ENCODE measurements at places on chromosomes 3 and 15.

DNA sequence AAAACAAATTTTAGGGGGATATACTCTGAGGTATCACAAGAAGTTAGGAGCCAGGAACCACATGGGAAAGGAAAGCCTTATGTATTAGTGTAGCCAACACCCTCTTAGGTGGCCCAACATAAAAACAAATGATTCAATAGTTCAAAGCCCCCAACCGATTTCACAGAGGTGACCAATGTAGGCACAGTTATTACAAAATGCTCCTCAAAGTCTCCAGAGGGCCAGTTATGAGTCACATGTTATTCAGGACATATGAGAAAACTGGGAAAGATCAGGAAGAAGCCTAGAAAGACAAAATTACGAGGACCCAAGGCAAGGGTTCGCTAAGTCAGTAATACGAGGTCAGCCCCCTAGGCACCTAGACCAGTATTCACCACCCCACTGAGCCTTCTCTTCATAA lies 29.9 kb upstream of the FBN1 start:
- H3K4me3 ChIP-seq: no peak overlapping the region
- H3K36me3 ChIP-seq: no peaks in the 10 kb centered on the region
- no peaks in the 10 kb centered on the region for H3K27me3 ChIP-seq
- no peaks in the 10 kb centered on the region for H3K4me1 ChIP-seq
- no peak overlapping the region for H3K27ac ChIP-seq

DNA sequence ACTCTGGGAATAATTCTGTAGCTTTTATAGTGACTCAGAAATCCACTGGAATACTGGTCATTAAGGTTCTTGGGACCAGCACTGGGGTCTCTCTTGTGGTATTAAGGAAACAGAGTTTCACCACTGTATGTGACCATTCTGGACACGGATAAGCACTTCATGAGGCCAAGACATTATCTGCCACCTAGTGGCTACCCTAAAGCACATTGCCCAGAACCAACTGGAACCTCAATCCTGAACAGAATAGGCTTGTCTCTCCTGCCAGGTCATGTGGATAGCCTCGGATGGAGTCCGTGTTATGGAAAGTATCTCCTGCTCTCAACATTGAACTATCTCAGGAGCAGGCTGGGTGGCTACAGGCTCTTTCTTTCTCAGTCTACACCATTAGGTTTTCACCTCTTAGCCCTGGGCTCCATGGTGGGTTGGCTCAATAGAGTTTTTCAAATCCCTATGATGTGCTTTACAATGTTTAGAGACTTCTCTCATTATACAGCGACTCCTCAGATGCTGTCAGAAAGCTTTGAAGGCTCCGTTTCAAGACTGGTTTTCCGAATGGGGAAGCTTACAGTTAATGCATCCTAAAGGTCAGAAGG lies 167.6 kb upstream of the ST8SIA2 start:
- H3K4me3 ChIP-seq: no peak overlapping the region
- 0 out of 2 replicates have a peak, but pooled peaks cover 4% of the 10 kb centered on the region for H3K36me3 ChIP-seq
- DNase-seq: peak; percentile 45

- no peaks in the 10 kb centered on the region for H3K27me3 ChIP-seq
- no peak overlapping the region for H3K27ac ChIP-seq
- no peak overlapping the region for H3K4me3 ChIP-seq
- no peak for DNase-seq
- peaks cover 2% of the 10 kb centered on the region for H3K4me1 ChIP-seq
Measured at GRCh38 chr3:119324899-119325298, 30.7 kb downstream of the ARHGAP31 start.

DNA sequence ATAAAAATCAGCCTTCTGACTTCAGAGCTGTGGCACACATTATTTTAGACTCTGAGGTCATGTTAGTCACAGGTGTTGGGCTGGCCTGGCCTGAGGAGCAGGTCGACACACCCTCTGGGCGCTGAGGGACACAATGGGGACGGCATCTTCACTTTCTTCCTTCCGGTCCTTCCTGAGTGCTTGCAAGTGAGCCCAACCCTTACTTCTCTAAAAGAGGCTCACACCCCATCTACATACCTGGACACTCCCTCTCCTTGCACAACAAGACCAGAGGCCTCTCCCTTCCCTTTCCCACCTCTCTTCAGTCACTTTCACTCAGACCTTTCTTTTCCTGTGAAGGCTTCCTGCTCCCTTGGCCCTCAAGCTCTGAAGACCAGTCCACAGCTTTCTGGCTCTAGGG lies 85.4 kb downstream of the XXYLT1 start:
- no peak overlapping the region for H3K27ac ChIP-seq
- H3K27me3 ChIP-seq: no peaks in the 10 kb centered on the region
- H3K36me3 ChIP-seq: peaks cover 4% of the 10 kb centered on the region
- H3K4me1 ChIP-seq: peaks cover 21% of the 10 kb centered on the region

GRCh38 chr3:172210355-172210754 lies 171.0 kb downstream of the FNDC3B start:
- H3K4me1 ChIP-seq: no peaks in the 10 kb centered on the region
- no peaks in the 10 kb centered on the region for H3K27me3 ChIP-seq
- no peak overlapping the region for H3K27ac ChIP-seq
- peaks cover 11% of the 10 kb centered on the region for H3K36me3 ChIP-seq
- no peak overlapping the region for H3K4me3 ChIP-seq
- no peak for DNase-seq

GRCh38 chr3:105747696-105748095 lies 121.1 kb downstream of the CBLB start:
- no peak overlapping the region for H3K4me3 ChIP-seq
- DNase-seq: no peak
- H3K4me1 ChIP-seq: no peaks in the 10 kb centered on the region
- H3K27me3 ChIP-seq: no peaks in the 10 kb centered on the region
- H3K27ac ChIP-seq: no peak overlapping the region
- H3K36me3 ChIP-seq: peaks cover 6% of the 10 kb centered on the region

DNA sequence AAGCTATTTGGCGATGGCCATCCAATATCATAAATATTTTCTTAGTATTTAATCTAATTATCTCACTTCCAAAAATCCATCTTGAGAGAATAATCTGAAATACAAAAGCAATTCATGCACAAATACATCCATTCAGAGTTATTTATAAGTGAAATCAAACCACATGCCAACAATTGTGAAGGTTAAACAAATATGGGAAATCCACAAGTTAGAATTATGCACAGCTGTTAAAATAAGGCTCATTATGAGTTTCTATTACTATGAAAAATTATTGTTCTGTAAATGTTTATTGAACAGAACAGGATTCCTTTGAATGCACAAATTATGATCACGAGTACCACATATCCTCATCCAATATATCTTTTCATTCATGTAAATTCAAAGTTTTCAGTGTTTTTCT lies 267.7 kb downstream of the PLOD2 start:
- no peak overlapping the region for H3K27ac ChIP-seq
- no peak for DNase-seq
- no peak overlapping the region for H3K4me3 ChIP-seq
- H3K4me1 ChIP-seq: no peaks in the 10 kb centered on the region

GRCh38 chr3:45868213-45868612 lies 18.1 kb upstream of the CCR9 start:
- no peaks in the 10 kb centered on the region for H3K27me3 ChIP-seq
- no peaks in the 10 kb centered on the region for H3K4me1 ChIP-seq
- DNase-seq: no peak
- H3K27ac ChIP-seq: no peak overlapping the region
- H3K36me3 ChIP-seq: no peaks in the 10 kb centered on the region

DNA sequence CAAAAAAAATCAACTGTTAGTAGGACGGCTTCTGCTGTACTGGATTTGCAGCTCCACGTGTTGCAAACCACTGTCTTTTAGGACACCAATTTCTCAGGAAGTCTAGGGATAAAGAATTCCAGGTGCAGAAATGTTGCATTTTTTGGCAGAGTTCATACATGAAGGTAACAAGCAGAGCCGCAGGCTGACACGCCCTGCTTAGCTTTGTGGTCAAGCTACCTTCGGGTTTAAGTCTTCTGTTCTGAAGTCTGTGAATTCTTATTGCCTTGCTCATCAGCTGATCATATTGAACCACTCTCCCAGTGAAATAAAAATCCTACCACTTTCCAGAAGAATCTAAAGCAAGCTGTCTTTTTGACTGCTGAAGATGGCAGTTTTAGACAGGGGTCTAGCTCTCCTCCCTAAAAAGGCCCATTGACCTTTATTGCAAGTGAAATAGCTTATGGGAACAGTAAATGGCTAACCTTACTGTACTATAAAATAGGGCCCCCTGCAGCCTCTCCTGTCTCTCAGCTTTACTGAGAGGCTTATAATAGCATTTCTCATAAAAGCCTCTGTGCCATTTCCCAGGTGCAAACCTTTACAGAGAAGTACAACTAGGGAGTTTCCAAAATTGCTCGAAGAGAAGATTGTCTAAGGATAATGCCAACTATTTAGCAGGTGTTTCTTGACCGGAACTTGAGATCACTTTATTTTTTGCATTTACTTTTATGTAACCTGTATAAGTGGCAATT lies 262.2 kb upstream of the IL12A start:
- no peak overlapping the region for H3K4me3 ChIP-seq
- H3K36me3 ChIP-seq: no peaks in the 10 kb centered on the region
- no peak for DNase-seq
- no peak overlapping the region for H3K27ac ChIP-seq
- H3K27me3 ChIP-seq: no peaks in the 10 kb centered on the region
- H3K4me1 ChIP-seq: no peaks in the 10 kb centered on the region

- H3K27me3 ChIP-seq: no peaks in the 10 kb centered on the region
- H3K36me3 ChIP-seq: peaks cover 27% of the 10 kb centered on the region
- H3K4me1 ChIP-seq: no peaks in the 10 kb centered on the region
- no peak for DNase-seq
- H3K27ac ChIP-seq: no peak overlapping the region
Measured at GRCh38 chr3:3860235-3860634, 61.0 kb downstream of the LRRN1 start.

DNA sequence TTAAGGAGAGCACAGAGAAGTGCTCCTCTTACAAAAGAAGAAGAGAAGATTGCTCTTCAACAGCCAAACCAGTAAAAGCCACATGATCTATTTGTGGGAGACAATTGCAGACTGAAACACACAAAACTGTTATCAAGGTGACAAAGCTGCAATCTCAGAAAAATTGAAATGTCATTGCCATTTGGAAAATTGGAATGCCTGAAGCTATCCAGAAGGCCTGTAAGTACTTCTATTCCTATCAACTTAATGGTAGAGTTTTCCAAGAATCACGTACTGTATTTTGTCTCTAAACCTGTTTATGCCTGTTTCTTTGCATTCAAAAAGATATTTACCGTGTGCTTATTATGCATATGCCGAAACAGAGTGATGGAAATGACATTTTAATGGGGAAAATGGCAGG lies 204.7 kb downstream of the GREM1 start:
- H3K27ac ChIP-seq: no peak overlapping the region
- H3K4me1 ChIP-seq: 0 out of 2 replicates have a peak, but pooled peaks cover 4% of the 10 kb centered on the region
- H3K36me3 ChIP-seq: no peaks in the 10 kb centered on the region

DNA sequence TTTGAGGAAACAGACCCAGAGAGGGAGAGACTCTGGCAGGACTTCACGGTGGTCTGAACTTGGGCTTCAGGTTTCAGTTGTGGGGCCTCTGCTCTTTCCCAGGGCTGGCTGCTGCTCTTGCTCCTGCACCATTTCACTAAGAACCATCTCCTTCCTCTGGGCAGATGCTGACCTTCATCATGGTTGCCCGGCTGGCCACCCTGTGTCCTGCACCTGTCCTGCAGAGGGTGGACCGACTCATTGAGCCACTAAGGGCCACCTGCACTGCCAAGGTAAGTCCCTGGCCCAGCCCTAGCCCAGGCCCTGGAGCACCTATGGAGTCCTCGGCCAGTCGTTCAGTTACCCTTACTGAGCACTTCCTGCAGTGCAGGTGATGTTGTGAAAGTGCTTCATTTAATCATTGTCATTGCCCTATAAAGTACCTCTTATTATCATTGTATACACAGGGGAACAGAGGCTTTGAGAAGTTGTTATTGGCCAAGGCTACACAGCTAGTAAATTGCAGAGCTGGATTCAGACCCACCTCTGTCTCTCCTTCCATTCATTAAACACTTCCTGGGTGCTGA lies 10.0 kb downstream of the RPL32 start:
- peaks cover 30% of the 10 kb centered on the region for H3K36me3 ChIP-seq
- H3K4me1 ChIP-seq: no peaks in the 10 kb centered on the region
- no peak overlapping the region for H3K27ac ChIP-seq
- H3K27me3 ChIP-seq: no peaks in the 10 kb centered on the region

DNA sequence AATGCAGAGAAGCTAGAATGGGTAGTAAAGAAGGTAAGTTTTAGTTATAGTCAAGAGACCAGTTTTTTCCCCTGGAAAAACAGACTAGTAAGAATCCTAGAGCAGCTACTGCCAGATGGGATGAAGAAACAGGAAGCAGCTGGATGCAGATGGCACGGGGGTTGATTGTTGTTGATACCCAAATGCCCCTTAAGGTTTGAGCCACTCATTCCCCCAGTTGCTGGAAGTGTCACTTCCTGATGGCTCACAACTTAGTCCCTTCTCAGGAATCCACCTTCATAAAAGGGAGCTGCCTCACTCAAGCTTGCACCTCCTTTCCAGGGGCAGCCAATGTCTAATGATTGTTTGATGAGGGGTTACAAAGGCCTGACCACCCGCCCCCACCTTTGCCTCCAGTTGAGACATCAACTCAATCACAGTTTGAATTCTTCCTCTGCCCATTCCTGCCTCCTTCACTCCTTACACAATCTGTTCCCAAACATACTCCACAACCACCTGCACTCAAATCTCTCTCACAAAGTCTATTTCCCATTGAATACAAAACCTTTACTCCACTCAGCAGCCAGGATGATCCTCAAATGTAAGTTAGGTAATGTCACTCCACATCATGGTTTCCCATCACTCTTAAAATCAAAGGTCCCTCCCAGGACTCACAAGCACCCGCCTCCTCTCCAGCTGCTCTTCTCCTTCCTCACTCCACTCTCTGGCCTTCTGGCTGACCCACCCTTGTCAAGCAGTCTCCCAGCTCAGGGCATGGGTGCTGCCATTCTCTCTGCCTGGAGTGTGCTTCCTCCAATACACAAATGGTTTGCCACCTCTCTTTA lies 450.1 kb upstream of the THBS1 start:
- H3K36me3 ChIP-seq: no peaks in the 10 kb centered on the region
- H3K4me1 ChIP-seq: peaks cover 4% of the 10 kb centered on the region
- H3K27me3 ChIP-seq: no peaks in the 10 kb centered on the region
- no peak for DNase-seq
- H3K4me3 ChIP-seq: no peak overlapping the region

DNA sequence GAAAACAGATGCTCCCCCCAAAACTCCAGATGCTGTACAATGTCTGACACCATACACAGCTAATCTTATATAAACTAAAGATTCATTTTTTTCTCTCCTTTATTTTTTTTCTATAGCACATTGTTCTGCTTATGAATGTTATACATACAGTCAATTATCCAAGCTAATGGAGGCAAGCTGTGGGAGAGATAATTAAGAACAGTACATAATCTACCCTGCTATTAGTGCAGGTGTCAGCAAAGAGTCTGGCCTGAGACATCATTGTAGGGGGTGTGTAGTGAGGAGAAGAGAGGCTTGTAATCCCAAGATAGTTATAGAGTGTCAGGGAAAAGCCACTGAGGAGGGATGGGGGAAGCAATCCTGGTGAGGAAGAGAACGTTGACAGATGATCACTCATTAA lies 25.4 kb upstream of the CHMP2B start:
- no peaks in the 10 kb centered on the region for H3K4me1 ChIP-seq
- no peak for DNase-seq
- no peak overlapping the region for H3K27ac ChIP-seq
- peaks cover 2% of the 10 kb centered on the region for H3K36me3 ChIP-seq

GRCh38 chr3:94146455-94146854 lies 83.6 kb downstream of the NSUN3 start:
- no peak for DNase-seq
- no peaks in the 10 kb centered on the region for H3K4me1 ChIP-seq
- H3K27ac ChIP-seq: no peak overlapping the region
- H3K36me3 ChIP-seq: peaks cover 10% of the 10 kb centered on the region
